ENCODE measurements at places on chromosomes 6 and 20.

DNA sequence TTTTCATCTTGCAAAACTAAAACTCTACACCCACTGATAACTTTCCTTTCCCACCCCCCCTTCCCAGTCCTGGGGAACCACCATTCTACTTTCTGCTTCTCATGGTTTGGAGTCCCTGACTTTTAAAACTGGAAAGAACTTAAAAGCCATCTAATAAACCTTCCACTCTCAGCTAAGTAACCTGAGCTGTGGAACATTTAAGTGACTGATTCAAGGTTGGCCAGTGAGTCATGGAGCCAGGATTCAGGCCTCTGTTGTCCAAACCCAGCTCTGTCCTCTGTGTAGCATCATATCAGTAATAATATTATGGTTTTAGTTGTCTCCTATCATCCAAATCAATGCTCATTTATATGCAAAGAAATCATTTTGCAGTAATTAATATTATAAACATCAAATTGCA lies 176.0 kb upstream of the NT5E start:
- DNase-seq, result no peak
- H3K27me3 ChIP-seq, result no peaks in the 10 kb centered on the region
- H3K4me3 ChIP-seq, result no peak overlapping the region
- no peaks in the 10 kb centered on the region for H3K36me3 ChIP-seq

GRCh38 chr20:58308290-58308679 lies 1.2 kb upstream of the RAB22A start:
- H3K4me3 ChIP-seq, result peak overlapping the region; percentile 100
- H3K36me3 ChIP-seq, result no peaks in the 10 kb centered on the region
- peaks cover 60% of the 10 kb centered on the region for H3K4me1 ChIP-seq
- H3K27ac ChIP-seq, result no peak overlapping the region
- H3K27me3 ChIP-seq, result no peaks in the 10 kb centered on the region

DNA sequence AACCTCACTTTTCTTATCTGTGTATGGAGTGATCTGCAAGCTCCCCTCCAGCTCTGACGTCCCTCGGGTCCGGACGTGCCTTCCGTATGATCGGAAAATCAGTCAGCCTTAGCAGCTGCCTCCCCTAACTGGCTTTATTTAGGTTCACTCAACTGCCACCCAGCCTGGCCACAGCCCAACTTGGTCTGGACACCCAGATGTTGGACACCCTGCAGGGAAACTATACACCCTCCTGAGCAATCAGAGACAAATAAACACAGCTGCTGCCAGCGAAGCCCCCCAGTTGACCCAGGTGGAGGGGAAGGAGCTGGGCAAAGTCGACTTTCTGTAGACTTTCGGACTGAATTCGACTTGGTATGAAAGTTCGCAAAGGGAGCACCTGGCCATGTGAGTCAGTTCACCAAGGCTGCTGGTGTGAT lies 28.9 kb downstream of the TBC1D7 start:
- no peak for DNase-seq
- H3K27ac ChIP-seq, result no peak overlapping the region
- peaks cover 86% of the 10 kb centered on the region for H3K36me3 ChIP-seq
- H3K4me1 ChIP-seq, result peaks cover 25% of the 10 kb centered on the region

DNA sequence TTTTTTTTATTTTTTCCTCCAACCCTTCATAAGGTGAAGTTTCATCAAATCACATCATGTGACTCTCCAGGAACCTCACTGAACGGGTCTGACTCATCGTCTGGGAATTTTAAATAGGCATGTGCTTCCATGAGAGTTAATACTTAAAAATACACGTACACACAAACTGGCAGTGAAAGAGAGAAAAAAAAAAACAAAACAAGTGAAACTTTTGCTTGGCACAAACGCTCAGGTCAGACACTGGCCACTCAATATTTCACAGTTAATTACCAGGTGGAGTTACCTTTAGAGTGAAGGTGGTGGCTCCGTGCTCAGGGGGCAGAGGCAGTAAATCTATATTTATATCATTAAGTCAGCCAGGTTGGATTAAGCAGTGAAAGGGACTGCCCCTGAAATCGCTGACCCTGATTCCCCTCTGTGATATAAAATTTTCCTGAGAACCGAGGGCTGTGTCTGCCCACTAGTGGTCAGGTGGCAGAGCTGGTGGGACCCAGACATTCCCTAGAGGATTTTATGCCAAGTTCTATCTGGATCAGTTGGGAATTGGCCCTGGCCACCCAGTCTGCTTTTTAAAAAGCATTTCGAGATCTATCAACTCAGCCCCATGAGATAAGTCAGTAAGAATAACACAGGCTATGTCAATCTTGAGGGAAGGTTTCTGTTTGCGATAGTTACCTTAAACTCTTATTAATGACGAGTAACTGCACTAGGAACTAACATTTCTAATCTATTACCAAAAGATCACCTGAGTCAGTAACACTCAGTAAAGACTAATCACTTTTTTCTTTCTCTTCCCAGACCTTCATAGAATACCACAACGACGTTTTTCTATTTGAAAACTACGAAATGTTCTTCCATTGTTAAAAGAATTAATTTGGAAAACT lies 259.1 kb downstream of the HDGFL1 start:
- H3K4me1 ChIP-seq, result no peaks in the 10 kb centered on the region
- no peak overlapping the region for H3K4me3 ChIP-seq
- no peaks in the 10 kb centered on the region for H3K36me3 ChIP-seq
- H3K27ac ChIP-seq, result no peak overlapping the region
- H3K27me3 ChIP-seq, result no peaks in the 10 kb centered on the region

DNA sequence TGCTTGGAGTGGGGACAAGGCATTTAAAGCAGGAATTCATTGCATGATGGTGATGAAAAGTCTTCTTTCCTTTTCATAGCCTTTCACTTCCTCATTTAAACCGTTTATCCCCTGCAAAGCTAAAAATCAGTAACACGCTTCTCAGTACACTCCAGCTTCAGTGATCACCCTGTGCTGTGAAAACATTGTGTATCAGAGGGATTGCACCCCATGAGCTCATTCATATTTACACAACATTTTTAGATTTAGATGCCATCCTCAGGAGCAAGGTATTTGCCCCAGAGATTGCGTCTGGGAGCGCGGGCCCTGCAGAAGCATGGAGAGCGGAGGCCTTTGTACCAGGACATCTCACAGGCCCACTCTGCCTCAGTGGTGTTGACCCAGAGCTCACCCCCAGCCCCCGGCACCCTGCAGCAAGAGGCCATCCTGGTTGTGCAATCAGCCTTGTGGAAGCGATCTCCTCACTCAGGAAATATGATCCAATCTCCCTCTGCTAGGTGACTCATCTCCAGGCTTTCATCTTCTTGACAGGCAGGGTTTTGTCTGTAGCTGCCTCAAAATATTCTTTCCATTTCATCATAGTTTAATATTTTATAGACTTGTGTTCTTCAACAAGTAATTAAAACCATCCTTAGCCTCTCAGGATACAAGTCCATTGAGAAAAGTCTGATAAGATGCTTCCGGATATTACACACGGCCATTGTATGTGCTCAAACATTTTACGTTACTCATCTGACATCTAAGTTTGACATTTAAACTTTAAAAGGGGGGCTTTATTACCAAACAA lies 38.9 kb upstream of the THBS2 start:
- peaks cover 42% of the 10 kb centered on the region for H3K4me1 ChIP-seq
- H3K27ac ChIP-seq, result peak overlapping the region; percentile 70
- no peaks in the 10 kb centered on the region for H3K27me3 ChIP-seq

DNA sequence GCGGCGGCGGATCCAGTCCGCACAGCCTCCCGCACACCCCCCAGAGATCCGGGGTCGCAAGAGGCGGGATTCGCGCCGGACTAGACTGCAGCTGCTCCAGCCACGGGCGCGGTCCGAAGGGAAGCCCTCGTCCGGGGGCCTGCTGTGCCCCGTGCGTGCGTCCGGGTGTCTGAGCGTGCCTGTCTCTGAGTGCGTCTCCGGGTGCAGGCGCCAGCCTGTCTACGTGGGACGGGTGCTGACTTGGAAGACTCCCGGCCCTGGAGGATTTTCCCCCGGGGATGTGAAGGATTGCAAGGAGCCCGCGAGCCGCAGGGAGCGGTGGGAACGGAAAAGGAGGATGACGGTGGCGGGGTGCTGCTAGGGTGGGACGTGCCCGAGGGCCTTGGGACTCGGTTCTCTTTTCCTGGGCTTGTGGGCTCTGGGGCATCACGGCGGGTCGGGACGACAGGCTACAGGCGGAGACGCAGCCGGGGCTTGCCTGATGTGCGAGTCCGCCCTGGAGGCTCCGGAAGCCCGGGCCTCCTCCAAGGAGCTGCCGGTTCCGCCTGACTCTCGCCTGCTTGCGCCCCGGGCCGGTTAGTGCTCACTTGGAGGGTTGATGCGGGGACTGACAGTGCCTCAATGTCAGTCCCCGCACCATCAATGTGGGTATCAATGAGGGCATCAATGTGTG lies 5.7 kb downstream of the MAFB start:
- H3K27ac ChIP-seq, result peak overlapping the region; percentile 65
- no peaks in the 10 kb centered on the region for H3K27me3 ChIP-seq
- peaks cover 68% of the 10 kb centered on the region for H3K4me1 ChIP-seq
